ENCODE measurements at places on chromosomes 7 and 10. TPM values are rescaled to one million over a fixed set of nuclear protein-coding genes. Genes with fewer than 3 reads are reported as not detected.

Gene SHTN1
- not detected for polyA plus RNA-seq

GRCh38 chr10:132482090-132482800, 55.3 kb upstream of the INPP5A start:
- no peak for DNase-seq

Gene DYNC1I1
- polyA plus RNA-seq, result not detected

Gene ECHS1
- 105 TPM for polyA plus RNA-seq

Gene CPED1
- polyA plus RNA-seq, result 0.16 TPM

GRCh38 chr10:24114556-24114955, 94.4 kb upstream of the KIAA1217 start:
- DNase-seq, result no peak

DNA sequence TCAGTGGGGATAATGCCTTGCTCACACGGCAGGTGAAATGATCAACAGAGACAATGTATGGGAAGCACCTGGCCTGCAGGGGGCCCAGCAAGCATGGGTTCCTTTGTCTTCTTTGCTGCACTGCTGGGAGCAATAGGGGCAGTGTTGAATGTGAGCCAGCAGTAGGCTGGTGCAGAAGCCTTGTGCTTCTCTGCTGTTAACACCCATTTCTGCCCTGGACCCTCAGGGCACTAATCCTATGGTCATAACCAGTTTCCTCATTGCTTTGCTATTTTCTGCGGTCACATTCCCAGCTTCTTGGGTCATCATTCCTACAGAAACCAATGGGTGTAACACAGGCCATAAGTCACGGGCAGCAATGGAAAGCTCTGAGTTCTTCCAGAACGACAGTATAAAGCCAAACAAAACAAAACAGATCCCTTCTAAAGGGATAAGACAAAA, 10.9 kb upstream of the LGI1 start:
- no peak for DNase-seq

DNA sequence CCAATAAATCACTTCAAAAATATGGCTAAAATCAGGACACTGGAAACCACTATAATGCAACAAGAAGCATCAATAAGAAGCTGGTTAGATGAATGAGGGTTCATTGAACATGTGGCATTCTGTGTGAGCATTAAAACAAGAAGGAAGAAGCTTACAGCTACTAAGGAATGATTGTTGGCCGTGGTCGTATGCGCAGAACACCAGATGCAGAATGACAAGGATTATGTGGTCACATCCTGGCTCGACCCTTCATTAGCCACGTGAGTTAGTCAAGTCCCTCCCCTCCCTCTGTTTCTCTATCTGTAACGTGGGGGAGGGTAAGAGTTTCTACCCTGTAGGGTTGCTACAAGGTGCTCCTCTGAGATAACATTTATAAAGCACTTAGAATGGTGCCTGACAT, 174.3 kb downstream of the ADAM12 start:
- no peak for DNase-seq

Gene TFR2
- 1.3 TPM for polyA plus RNA-seq

Gene CFAP43
- not detected for polyA plus RNA-seq

- DNase-seq, result no peak
Measured at GRCh38 chr10:27052656-27053055, 47.6 kb downstream of the ANKRD26 start.

DNA sequence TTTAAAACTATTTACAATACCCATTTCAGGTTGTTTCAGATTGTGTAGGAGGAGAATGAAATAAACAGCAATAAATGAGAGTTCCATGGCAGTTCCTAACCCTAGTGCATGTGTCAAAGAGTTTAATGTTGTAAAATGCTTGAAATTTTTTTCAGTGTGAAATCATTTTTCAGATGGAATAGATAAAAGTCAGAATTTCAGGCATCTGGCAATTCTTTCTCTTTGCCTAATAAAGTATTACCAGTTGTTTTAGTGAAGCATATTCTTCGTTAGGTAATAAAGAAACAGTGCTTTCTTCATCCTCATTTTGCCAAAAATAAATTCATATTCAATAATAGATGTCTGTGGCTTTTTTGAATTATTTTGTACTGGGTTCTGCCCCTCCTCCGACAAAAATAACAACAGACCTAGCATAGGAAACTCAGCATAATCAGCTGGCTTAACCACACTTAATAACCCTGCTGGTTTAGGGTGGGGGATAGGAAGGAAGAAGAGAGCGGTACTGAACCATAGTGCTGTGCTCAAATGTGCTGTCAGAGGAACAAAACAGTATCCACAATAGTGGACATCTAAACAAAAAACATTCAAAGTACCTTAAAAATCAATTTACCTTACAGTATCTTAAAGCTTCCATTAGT, 39.1 kb downstream of the MINDY3 start:
- no peak for DNase-seq

GRCh38 chr7:28183627-28184026, 3.0 kb upstream of the JAZF1 start:
- DNase-seq, result no peak

Gene HABP2
- not detected for polyA plus RNA-seq

DNA sequence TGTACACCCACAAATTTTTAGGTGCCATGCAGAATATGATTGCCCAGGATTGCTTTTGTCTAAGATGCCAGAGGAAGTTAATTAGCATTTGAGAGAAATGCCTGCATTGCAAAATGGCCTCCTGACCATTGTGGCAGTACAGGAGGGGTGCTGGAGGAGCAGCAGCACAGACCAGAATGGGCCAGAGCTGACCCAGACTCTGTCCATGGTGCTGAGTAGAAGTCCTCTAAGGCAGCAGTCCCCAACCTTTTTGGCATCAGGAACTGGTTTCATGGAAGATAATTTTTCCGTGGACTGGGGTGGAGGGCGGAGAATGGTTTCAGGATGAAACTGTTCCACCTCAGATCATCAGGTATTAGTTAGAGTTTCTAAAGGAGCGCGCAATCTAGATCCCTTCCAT, 217.8 kb upstream of the AGK start:
- DNase-seq, result no peak

- DNase-seq, result no peak
Measured at GRCh38 chr7:10537764-10538163, 435.9 kb upstream of the PHF14 start.

Gene LOXL4
- polyA plus RNA-seq, result 0.44 TPM

- DNase-seq, result no peak
Measured at GRCh38 chr7:47255441-47255840, 326.5 kb downstream of the TNS3 start.

Gene STOX1
- polyA plus RNA-seq, result 0.18 TPM

DNA sequence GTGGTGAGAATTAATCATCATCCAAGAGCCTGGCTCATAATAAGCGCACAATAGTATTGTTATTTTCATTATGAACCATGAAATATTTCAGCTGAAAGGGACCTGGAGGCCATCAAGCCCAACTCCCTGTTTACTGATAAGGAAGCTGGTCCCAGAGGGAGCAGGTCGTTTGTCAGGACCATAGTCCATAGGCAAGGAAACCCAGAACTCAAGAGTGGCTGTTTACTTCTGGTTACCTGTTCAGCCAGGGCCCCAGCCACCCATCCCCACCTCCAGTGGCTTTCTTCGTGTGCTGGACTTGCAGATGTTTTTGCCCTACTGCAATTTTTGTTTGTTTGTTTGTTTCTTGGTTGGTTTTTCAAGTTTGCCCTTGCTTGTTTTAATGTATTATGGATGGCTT, 152.0 kb downstream of the TPST1 start:
- DNase-seq, result no peak

Gene AZGP1
- not detected for polyA plus RNA-seq

GRCh38 chr10:73774637-73775036, 7.2 kb upstream of the CHCHD1 start:
- no peak for DNase-seq

- DNase-seq, result no peak
Measured at GRCh38 chr7:136229790-136230189, 252.6 kb upstream of the MTPN start.

GRCh38 chr7:95028683-95029082, 121.3 kb downstream of the PPP1R9A start:
- no peak for DNase-seq

Gene HHEX
- 140 TPM for polyA plus RNA-seq

DNA sequence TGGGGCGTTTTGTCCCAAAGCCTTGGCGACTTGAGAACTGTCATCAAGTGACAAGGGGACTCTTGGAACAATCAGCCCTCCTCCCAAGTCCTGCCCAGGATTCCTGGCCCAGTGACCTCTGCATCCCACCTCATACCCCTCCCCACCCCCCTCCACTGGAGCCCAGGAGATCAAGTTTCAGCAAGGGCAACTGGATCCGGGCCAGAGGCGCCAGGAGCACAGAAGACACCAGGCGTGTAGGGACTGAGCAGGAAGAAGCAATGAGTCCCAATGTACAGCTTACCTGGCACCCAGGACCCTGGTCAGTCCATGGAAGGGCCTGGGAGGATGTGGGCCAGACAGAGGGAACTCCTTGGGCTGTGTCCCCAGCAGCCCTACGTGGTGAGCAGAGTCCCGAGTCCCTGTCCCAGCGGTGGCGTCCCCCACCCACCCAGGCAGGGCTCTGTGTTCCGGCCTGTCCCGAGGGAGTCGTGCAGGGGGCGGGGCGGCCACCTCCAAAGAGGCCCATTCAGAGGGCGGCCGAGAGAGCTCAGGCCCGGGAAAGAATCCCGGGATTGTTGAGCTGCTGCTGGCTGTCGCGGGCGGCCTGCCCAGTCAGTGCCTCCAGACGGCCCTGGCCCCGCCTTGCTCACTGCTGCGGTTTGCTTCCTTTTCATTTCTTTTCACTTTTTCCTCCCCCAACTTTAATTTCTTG, 254.1 kb downstream of the TNS3 start:
- no peak for DNase-seq

DNA sequence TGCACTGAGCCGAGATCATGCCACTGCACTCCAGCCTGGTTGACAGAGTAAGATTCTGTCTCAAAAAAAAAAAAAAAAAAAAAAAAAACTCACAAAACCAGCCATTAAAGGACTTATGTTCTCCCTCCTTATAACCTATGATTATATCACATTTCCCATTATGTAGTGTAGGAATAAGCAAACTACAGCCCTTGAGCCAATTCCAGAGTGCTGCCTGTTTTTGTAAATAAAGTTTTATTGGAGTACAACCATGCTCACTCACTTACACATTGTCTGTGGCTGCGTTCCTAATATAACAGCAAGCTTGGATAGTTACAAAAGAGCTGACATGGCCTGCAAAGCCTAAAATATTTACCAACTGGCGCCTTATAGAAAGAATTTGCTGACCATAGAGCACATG, 72.7 kb upstream of the ARID5B start:
- DNase-seq, result no peak

Gene ELOVL3
- polyA plus RNA-seq, result not detected

- no peak for DNase-seq
Measured at GRCh38 chr7:124996778-124997177, 67.2 kb upstream of the POT1 start.

Gene NEURL1
- 0.39 TPM for polyA plus RNA-seq

DNA sequence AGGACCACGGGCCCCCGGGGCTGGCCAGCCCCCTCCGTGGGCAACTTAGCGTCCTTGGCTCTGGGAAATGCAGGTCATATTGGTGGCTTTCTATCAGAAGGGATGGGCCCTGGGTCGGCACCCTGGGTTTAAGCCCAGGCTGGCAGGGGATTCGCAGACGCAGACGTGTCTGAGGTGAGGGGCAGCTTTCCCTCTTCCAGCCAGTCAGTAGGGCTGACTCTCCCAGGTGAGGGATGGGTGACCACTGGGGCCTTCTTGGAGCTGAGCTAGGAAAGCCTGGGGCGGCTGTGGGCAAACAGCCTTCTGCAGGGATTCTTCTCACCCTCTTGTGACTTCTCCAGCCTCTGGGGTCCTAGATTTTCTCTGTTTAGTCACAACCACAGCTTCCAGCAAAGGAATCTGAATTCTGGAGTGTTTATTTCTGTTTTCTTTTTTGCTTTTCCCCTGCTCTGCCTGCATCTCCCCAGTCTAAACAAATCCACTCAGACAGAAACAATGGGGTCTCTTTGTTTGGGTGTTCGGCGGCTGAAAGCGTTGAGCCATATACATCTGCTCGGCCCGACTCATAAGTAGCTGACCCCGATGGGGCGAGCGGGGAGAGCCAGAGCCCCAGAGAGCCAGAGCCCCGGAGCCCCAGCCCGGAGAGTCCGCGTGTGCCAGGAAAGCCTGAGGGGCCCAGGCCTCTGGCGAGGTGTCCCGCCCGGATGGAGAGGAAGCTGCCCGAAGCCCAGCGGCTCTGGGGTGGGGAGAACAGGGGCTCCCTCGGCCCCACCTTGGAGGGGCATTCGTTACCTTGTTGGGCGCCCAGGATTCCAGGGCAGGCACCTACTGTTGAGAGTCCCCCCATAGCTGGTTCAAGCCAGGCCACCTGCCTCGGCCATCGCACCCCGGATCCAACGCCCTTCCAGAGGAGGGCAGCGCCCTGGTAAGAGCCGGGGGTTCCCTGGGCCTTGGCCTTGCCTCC, 2.0 kb downstream of the MNX1 start:
- no peak for DNase-seq

DNA sequence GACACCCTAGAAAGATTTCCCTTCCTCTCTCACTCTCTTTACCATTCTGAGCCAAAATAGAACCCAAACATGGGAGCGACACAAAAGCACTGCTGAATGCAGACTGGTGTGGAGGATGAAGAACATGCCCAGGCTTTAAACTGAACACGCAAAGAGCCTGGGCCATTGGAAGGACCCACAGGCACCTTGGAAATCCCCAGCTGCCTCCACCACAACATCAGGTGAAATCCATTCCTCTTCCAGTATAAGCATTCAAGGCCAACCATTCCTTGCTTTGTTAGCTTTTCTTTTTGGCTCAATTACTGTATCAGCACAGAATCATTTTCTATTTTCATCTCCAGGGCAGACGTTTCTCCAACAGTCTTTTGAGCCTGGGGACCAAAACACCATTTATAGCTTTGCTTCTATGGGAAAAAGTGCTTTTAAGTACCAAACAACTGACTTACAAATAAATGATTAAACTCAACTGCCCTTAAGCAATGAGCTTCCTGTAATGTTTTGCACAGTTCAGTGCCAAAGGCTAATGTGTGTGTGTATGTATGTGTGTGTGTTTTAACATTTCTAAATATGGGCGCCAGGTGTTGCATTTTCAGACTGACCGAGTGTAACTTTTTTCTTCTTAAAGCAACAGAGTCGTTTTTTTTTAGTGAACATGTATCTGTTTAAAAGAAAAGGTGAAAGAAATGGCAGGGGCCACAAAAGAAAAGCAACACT, 16.2 kb upstream of the BLNK start:
- DNase-seq, result peak; percentile 80

- DNase-seq, result no peak
Measured at GRCh38 chr10:123421461-123421860, 244.7 kb upstream of the GPR26 start.

GRCh38 chr7:102085218-102085772, 201.4 kb upstream of the SH2B2 start:
- no peak for DNase-seq

Gene NPS
- not detected for polyA plus RNA-seq

Gene LRMDA
- polyA plus RNA-seq, result not detected

DNA sequence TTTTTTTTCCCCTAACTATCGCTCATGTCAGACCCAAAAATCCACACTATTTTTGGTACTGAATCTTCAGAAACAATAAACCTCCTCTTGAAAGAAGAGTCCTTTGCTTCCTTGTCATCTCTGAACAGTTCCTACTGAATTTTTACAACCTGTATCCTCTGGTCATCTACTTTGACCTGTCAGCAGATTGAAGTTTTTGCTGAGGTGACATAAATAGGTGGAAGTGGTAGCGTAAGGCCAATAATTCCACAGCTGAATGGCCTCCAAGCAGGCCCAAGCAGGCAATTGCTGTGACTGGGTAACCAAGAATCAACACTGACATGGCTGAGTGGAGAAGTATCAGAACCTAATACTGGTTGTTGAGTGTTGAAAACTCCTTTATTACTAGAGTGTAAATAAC, 117.4 kb upstream of the MAGI2 start:
- DNase-seq, result no peak

Gene PVRIG
- 67.4 TPM for polyA plus RNA-seq

Data from naive B cell (primary cell).